ENCODE measurements at places on chromosomes 13 and 19.

DNA sequence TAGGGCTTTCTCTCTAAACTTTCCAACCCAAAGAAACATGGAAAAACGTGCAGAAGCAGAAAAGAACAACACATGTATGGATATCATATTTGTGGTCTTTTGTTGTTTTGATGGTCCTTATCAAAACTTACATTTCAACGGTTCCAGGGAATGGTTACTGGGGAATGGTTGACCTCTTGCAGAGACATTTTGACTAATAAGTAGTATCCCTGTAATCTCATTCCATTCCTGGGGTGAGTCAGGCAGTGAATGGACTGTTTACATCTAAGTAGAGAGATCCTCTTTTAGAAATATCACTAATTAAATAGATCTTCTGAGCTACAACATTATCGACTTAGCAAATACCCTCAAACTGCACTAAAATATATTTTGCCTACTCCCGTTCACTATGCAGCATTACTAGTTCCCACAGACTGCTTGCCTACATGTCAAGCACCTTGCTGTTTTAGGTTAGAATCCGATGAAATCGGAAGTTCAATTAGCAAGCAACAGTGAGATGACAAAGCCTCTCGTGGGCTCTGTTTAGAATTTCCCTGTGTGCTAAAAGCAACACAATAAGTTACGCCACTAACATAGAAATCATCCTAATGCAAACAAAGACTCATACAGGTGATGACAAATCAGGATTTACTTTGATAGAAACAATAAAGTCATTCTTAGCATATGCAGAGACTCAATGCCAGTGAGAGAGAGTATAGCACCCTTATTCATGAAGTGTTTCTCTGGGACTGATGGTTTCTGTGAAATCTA, 797.7 kb upstream of the ARGLU1 start:
- no peak for DNase-seq

GRCh38 chr19:17963936-17964691, 2.8 kb upstream of the KCNN1 start:
- DNase-seq, result no peak

DNA sequence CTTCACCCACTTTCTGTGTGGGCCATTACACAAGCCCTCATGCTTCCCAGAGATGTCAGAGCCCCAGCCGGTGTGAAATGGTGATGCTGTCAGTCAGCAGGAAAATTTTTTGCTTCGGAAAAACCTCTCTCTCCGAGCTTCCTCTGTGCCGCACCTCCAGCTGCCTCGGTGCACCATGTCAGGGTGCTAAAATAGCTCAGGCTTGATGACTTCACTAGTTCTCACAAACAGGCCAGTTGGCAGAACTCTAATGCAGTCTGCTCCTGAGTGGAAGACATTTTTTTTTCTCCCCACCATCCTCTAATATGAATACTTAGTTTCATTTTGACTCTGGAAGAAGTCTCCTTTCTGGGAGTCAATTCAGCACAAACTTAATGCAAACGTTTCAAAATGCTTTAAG, 71.3 kb downstream of the KLF12 start:
- no peak for DNase-seq

DNA sequence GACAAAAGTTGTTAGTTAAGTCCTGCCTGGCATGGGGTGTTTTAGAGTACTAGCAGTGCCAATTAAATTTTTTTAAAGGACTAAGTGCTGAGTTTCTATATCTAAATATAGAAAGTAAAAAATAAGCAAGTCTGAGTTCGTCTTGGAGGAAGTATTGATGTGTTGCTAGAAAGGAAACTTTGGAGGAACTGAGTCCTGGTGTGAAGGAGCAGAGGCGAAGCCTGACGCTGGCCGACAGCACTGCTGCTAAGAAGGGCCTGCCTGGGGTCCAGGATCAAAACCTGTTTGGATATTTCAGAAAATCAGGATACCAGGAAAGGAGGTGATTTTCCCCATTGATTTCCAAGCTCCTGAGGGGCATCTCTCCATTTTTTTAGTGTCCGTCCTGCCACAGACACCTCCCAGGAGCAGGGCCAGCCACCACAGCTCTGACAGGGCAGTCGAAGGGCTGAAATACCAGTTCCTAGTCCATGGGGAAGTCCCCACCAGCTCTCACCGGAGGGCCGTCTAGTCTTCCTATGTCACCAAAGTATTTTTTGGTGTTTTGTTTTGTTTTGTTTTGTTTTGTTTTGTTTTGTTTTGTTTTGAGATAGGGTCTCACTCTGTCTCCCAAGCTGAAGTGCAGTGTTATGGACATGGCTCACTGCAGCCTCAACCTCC, 38.2 kb upstream of the NPAS1 start:
- no peak for DNase-seq

GRCh38 chr13:104975272-104975671, 1560.2 kb downstream of the EFNB2 start:
- no peak for DNase-seq

- DNase-seq, result no peak
Observed at GRCh38 chr19:1453525-1454364, 3.8 kb downstream of the APC2 start.

DNA sequence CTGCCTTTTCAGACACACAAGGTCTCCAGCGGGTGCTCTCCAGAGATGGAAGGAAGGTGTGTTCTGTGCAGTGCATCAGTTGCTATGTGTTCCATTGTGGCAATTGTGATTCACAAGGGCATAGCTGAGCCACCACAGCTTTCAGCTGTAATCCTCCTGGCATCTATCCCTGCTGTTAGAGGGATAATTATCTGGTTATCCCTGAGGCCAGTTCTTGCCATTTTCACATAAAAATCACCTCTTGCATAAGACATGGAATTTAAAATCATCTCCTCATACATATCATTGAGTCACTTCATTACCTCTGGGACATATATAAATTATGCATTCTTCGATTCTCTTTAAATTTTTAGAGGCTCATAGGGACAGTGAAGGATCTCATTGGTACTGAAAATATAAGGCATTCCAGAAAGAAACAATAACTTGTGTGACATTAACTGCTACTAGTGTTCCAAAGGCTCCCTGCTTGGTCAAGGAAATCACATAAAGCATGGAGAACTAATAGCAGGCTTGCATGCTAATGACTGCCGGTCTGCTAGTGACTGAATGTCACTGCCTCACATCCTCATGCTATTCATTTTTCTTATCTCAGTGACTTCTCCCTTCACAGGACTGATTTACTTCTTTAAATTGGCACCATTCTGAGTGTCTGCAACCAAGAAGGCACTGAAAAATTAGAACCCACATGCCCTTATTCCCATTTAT, 214.0 kb downstream of the ENOX1 start:
- no peak for DNase-seq

DNA sequence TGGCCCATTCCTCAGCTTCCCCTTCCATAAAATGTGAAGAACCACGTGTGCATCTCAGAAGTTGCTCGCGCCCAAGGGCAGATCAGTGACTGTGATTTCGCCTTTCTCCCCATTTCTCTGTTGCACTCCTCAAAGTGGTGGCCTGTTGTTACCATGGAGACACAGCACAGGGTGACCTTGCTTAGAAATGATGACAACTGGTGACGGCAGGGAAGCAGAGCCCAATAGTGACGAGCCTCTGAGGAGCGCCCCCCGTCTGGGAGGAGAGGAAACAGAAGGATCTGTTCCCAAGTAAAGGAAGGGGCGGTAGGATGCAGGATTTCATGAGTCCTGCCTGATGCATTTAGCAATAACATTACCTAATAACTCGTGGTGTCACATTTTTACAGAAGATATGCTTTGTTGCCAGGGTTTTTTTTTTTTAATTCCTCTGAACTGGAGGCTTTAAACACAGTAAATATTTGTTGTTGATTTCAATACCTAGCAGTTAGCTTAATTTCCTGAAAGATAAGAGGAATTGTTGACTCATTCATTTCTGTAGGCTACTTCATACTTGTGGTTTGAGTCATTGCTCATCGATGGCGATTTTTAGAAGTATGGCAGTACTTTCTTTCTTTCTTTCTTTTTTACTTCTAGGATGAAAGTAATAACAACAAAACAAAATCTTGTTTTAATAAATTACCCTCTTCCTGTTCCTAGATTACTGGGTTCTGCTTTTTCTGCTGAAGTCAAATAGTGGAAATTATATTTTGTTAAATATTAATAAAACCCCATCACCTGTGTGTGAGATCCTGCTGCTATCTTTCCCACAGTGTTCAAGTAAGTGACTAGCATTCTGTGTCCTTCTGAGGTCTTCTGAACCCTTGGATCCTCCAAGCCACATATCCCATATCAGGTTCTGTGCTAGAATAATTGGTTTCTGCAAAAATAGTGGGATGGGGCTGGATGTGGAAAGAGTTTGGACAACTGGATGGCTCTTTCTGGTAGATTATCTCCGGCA, 36.0 kb downstream of the MBNL2 start:
- DNase-seq, result peak; percentile 66

DNA sequence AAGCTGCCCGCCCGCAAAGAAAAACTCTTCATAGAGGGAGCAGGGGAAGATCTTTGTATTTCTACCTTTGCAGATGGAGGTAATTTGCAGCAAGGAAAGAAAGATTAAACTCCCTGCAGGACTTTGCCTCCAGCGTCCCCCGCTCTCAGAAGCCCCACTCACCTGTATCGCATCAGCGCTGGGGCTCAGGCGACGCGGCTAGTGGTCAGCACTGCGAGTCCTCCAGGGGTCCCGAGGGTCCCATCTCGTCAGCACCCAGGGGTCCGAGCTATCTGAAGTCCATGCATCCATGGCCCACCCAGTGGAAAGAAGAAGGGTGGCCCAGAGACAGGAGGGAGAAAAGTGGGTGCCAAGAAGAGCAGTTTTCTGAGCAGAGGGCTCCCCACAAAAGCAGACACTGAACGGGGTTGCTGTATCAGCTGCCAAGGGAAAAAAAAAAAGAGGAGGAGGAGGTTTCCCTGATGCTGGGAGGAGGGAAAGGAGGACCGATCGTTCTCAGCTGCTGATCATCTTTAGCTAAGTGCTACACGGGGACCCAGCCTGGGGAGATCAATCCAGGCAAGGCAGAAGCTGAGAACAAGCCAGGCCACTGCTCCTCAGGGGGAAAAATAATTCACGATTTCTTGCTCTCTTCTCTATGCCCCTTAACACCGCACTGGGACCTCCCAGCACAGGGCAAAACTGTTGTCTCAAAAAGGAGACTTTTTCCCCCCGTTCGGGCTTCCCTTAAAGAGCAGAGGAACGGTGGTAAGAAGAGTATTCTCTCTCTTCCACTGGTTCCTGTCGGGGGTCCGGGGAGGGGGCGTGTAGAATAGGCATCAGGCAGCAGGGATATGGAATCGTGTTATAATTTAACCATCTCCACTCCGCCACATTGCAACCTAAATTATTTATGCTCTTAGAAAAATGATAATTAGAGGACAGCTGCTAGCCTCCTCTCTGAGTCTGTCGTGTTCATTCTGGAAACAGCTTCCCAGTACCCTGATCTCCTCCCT, 117.7 kb upstream of the CACNA1A start:
- no peak for DNase-seq

- DNase-seq, result no peak
Observed at GRCh38 chr13:108859197-108860012, 230.0 kb downstream of the MYO16 start.

GRCh38 chr13:41271456-41272285, 8.3 kb upstream of the MTRF1 start:
- no peak for DNase-seq

- no peak for DNase-seq
Observed at GRCh38 chr13:39054112-39054511, 15.9 kb downstream of the NHLRC3 start.

DNA sequence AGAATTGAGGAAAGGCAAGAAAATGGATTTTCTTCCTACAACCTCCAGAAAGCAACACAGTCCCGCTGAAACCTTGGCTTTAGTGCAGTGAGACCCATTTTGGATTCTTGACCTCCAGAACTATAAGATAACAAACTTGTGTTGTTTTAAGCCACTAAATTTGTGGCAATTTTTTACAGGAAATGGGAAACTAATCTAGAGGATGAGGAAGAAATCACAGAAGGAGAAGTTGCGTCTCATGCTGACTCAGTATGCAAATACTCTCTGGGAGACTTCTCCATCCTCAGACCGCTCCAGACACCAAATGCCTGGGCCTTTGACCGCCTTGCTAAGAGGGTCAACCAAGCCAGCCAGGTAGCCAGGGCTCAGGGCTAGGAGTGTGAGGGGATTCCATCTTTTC, 13.1 kb upstream of the CEACAM16 start:
- DNase-seq, result no peak

GRCh38 chr13:52348071-52348470, 57.9 kb downstream of the THSD1 start:
- no peak for DNase-seq

DNA sequence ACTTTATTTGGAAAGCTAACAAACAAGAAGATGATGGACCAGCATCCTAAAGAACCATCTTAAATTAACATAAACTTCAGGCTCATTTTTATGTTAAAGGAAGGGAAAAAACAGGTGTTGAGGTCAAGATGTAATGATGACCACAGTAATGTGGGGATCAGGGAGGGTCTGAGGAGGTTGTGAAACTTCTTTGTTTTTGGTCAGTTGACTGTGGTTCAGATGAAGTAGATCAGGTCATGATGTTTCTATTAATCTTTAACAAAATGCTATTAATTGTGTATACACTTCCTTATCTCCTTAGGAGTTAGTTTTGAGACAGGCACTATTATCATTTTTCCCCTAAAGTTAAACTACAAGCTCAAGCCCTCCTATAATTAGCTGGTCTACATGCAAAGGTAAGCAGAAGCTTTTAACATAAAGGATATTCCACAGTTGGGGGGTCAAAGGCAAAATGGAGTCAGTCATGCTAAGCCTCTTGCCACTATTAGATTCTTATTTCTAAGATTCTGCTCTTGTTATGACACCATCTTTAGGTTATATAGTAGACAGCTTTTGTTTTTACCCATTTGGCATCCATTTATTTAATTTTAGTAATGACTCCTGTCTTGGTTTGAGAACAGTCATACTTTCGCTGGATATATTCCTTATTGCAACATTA, 800.1 kb upstream of the PCDH9 start:
- no peak for DNase-seq

DNA sequence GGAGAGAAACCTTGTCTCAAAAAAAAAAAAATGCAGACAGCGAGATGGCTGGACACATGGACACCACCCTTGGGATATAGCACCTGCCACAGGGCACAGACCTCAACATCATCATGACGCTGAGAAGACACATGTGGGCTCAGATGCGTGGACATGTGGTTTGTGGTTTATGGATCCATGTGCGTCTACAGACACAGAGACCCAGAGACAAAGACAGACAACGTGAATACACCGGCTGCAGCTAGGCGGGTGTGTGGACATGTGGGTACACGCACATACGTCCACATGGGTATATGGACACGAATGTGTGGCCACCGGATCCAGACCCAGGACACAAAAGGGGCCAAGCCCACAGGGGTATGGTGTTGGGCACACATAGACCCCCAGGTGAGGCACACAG, 1.3 kb downstream of the TNFSF14 start:
- DNase-seq, result no peak

Measured in T-helper 1 cell (primary cell).